NCI-H1436 (cell line): ENCODE measurements at places on chromosomes 11 and 22.

DNA sequence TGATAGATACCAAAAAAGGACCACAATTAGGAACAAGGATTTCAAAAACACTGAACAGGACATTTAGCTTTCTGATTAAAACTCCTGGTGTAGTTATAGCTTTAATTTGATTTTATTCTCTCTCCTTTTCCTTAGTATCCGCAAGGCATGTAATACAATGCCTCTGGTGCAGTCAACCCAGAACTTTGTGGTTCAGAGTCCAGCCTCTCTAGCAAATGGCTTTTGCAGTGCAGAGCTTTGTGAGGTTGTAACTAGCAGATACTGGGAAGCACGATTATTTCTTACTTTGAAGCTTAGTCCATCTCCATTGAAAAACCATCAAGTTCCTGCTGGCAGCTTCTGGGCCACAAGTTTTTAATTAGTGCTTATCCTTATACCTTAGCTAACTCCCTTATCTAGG, 79.8 kb downstream of the GRIA4 start:
- DNase-seq, result no peak

DNA sequence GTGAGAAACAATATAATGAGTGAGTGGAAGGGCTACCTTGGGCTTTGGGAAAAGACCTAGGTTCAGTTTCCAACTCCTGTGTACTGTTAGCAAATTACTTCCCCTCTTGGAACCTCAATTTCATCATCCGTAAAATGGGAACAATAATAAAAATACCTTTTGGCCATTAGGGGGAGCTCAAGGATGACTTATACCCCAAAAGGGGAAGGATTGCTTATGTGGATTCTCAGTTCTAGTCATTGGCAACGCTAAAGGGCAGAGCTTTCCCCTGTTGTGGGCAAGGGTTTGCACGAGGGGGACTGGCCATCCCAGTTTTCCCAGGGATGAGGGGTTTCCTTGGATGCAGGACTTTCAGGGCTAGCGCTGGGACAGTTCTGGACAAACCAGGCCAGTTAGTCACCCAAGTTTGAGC, 3.1 kb upstream of the COMMD9 start:
- no peak for DNase-seq

- DNase-seq, result no peak
Measured at GRCh38 chr22:29806196-29806595, 31.9 kb downstream of the ASCC2 start.

DNA sequence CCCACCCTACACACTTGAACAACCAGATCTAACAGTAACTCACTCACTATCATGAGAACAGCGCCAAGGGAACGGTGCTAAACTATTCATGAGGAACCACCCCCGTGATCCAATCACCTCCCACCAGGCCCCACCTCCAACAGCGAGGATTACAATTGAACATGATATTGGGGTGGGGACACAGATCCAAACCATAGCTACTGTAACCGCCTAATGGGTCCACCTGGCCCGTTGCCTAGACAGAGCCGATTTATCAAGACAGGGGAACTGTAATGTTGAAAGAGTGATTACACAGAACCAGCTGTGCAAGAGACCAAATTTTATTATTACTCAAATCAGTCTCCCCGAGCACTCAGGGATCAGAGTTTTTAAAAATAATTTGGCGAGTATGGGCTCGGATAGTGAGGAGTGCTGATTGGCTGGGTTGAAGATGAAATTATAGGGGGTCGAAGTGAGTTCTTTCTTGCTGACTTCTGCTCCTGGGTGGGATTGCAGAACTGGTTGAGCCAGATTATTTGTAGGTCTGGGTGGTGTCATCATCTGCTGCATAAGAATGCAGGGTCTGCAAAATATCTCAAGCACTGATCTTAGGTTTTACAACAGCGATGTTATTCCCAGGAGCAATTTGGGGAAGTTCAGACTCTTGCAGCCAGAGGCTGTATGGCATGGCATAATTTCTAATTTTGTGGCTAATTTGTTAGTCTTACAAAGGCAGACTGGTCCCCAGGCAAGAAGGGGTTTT, 17.9 kb upstream of the ZC3H12C start:
- no peak for DNase-seq
